ENCODE measurements at places on chromosomes 1 and 21.

DNA sequence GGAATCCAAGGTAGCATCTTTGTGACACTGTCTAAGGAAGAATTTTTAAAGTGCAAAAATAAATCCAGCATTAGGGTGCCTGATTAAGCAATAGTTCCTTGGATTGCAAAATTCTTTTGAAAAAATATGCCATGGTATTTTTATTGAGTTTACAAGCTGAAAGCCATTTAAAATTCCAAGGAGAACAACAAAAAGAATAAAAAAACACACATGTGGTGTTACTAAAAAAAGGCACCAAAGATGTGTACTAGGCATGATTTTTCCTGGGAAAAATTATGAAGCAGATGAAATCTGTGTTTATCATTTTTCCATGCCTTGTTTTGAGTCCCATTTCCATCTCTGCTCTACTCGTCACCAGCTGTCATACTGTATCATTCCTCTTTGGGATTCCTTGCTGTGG lies 157.0 kb upstream of the ZNHIT6 start:
- no peak for DNase-seq

DNA sequence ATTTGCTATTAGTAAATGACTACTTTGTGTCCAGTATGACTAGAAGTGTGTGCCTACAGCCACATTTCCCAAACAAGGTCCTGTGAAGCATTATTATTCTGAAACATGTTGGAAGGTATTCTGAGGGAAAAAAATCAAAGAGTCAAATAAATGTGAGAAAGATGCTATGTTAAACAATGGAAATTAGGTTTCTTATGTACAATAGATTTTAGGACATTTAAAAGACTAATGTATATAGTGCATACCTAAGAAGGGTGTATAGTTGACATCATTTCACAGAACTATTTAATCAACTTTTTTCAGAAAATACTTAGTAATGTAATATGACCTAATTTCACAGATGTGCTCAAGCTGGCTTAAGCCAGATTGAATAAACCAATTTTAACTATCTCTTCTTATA lies 582.5 kb downstream of the USP25 start:
- DNase-seq: no peak

- no peak for DNase-seq
These were observed 21.8 kb upstream of the HSD3B1 start for GRCh38 chr1:119485201-119485600.

GRCh38 chr1:43653339-43653738 lies 3.4 kb downstream of the KDM4A start:
- no peak for DNase-seq

DNA sequence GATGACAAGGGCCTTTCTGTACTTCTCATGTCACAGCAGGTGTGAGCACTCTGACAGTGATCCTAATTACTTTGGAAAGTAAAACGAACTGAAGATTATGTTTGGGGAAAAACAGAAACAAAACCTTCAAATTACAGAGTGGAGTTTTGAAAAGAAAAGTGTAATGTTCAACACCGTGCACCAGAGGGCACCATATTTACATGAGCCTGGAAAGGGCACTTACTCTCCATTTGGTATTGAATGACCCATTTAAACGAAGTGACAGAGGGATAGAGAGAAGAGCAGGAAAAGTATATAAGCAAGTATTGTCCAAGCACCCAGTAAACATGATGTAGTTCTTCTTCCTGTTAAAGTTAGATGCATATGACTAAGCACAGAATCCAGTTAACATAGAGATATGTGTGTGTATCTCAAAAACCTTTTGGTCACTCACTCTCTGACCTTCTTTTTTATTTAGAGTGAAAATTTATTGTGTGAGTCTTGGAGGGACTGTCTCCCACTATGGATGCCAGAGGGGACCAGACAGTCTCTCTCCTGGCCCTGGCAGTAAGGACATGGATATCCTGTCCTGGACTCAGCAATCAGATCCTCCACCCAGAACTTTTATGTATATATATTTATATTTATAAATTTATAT lies 3.8 kb upstream of the RGSL1 start:
- no peak for DNase-seq

DNA sequence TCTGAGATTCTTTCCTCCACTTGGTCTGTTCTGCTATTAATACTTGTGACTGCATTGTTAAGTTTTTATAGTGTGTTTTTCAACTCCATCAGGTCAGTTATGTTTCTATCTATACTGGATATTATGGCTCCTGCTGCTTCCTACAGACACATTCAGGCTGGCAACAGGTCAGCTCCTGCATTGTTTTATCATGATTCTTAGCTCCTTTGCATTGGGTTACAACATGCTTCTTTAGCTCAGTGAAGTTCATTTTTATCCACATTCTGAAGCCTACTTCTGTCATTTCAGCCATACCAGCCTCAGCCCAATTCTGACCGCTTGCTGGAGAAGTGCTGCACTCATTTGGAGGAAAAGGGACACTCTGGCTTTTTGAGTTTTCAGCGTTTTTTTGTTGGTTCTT lies 37.3 kb upstream of the F3 start:
- DNase-seq: no peak

DNA sequence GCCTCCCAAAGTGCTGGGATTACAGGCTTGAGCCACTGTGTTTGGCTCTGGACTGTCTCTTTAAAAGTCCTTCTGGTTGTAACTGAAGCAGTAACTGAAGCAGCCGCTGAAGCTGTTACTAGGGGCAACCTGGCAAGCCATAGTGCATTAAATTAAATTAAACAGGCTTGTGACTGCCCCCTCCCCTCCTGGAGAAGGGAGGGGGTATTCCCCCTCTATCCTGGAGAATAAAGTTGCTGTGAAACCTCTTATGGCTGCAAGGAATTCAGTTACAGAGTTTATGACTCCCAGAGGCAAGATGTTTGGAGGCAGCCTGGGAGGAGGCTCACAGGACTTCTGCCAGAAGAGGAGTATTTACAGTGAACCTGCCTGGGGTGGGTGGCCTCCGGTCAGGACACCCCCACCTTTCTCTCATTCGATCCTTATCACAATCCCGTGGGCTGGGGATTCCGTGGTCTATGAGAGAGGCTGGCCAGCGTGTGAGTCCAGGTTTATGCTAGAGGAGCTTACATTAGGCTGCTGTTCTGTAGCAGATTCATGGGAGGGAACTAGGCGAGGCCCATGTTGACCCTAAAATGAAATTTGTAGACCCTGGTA lies 8.3 kb downstream of the TTC22 start:
- DNase-seq: no peak

DNA sequence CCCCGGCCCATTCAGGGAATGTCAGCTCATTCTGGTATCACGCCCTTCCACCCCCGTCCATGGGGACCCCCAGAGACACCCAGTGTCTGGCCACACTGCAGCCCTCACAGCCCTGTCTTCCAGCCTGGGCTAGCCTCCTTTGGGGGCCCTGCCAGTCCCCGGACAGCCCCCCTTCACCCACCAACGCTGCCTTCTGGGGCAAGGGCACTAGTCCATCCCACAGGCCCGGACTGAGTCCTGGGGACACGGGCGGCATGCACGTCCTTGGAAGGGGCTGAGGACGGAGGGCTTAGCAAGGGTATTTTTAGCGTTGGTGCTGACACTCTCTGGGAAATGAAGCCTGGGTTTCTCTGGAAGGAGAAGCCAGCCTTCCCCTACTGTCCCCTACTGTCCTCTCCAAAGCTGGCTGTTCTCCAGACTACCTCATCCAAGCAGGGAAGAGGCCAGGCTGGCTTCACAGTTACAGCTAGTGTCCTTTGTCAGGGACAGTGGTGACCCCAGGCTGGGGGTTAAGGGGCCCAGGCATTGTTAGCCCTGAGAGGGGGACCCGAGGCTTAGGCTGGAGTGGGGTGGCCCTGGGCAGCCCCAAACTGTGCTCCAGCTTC lies 39.5 kb downstream of the COQ8A start:
- DNase-seq: no peak

DNA sequence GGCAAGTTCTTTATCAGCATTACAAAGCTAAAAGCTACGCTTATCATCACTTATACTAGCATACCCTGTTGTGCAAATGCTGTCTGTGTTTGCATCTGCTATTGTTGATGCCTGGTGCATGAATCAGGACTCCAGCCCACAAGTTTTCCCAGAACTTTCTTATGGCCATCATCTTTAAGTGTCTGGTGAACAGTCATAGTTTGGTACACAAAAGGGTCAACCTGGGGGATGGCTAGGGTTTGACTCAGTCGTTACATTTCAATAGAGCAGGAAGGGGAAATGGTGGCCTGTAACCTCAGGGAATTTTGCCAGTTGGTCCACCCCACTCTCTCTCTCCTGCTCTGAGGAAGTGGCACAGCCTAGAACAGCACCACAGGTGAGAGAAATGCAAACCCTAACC lies 35.4 kb downstream of the SELL start:
- DNase-seq: no peak

GRCh38 chr1:185795181-185795580 lies 61.0 kb downstream of the HMCN1 start:
- DNase-seq: no peak

GRCh38 chr1:238029126-238029525 lies 138.4 kb upstream of the ZP4 start:
- no peak for DNase-seq

DNA sequence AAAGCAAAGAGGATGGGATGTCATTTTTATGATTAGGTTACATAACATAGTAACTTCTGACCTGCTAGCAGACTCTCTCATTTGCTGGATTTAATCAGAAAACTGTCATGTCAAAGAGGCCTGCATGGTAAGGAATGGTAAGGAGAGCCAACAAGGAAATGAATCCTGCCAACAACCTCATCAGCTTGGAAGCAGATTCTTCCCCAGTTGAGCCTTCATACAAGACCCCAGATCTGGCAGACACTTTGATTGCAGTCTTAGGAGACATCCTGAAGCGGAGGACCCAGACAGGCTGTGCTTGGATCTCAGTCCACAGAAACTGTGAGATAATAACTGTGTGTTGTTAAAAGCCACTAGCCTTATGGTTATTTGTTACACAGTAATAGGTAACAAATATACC lies 27.6 kb upstream of the MARK1 start:
- no peak for DNase-seq

DNA sequence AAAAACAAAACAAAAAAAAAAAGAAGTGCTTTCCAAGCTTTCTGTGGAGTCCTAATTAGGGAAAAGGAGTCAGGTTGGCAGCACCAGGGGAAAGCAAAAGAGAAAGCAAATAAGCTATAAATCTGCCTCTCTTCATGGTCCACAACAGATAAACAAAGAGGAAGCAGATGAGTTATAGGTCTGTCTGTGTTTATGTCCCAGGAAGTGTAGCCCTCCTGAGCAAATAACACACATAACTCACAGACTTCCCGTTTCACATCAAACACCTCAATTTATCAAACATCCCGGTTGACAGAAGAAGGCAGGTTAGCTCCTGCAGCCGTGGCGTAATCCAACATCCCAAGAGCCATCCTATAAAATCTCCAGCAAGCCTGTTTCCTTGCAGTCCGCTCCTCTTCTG lies 5.6 kb upstream of the SLC2A5 start:
- no peak for DNase-seq

DNA sequence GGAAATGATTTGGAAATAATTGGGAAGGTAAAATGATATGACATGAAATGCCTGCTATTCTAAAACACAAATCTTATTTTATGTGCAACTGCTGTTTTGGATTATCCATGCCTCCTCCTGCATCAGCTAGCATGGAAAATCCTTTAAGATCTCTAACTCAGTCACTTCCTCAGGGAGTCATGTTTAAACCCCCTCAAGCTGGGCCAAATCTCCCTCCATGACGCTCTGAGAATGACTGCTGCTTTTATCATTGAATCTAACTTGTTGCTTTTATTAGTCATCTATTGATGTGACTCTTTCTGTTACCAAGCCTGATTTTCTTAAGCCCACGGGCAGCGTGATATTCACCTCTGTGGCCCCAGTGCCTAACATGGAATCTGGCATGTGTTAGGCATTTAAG lies 324.8 kb downstream of the DISC1 start:
- DNase-seq: no peak

DNA sequence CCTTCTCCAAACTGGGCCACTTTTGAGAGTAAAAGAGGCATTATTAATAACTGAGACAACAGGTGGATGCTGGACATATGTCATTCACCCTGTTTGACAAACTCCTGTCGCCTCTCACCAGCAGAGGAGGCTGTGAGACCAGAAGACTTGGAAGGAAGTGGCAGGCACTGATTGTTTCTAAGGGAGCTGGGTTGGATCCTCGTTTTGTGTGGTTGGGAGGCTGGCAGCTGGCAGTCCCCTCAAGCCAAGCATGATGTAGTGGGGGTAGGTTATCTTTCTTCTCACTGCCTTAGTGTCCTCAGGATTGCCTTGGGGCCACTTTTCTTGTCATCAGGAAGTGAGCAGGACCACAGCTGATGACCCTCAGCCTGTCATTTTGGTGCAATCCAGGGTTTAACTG lies 86.5 kb upstream of the KCNJ15 start:
- DNase-seq: no peak

DNA sequence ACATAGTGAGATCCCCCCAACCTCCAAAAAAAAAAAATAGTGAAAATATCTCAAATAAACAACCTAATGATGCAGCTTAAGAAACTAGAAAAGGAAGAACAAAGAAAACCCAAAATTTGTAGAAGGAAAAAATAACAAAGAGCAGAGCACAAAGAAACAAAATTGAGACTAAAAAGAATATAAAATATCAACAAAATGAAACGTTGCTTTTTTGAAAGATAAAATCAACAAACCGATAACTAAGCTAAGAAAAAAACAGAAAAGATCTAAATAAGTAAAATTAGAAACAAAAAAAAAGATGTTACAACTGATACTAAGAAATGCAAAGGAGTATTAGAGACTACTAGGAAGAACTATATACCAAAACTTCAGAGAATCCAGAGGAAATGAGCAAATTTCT lies 139.3 kb upstream of the PALMD start:
- no peak for DNase-seq

- DNase-seq: no peak
These were observed 17.5 kb downstream of the MTARC1 start for GRCh38 chr1:220804202-220804586.

DNA sequence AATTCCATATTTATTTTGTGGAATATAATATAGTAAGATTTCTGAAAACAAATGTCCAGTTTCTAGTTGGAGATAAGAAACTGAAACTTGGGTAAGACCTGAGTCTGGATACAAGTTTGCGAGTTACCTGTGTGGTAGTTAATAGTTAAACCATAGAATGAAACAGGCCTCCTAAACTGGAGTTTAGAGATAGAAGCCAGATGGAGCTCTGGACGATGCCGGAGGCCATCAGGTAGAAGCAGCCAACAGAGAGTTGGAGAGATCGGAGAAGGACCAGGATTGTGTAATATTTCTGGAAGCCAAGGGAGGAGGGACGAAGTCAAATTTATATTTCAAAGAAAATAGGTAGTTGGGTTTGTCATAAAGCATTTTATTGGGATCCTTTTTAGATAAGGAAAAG lies 45.1 kb downstream of the ARID1A start:
- no peak for DNase-seq

- DNase-seq: no peak
These were observed 183.4 kb downstream of the PLPPR4 start for GRCh38 chr1:99447721-99448120.
